ENCODE measurements at places on chromosomes 5 and 9.

DNA sequence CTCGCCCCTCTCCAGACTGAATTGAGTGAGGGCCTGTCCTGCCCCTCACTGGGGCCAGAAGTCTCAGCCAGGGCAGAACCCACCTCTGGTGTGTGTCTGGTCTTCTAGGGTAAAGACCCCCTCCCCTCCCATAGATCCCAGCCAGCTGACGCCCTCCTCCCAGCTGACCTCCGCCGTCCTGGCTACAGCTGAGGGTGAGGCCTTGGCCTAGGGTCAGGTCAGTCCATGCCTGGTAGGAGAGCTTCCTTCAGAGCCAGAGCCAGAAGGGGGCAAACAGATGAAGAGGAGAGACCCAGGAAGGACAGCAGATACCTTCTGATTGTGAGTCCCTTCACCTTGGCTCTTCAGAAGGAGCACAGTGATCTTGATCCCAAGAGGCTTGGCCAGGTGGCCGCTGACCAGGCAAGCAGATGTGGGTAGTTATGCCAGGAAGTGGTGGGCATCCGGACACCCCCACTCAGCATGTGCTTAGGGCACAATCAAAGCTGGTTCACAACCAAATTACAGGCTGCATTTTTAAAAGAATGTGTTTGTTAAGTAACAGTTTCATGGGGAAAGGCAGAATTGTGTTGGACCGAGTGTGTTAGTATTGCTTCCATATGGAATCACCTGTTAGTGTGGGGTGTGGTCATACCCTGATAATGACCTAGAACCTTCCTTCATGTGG lies 29.9 kb downstream of the JADE2 start:
- DNase-seq = no peak

GRCh38 chr9:106298997-106299396 lies 564.0 kb upstream of the ZNF462 start:
- no peak for DNase-seq

- no peak for DNase-seq
Observed at GRCh38 chr5:108857905-108858304, 110.2 kb downstream of the FER start.

- no peak for DNase-seq
Observed at GRCh38 chr9:105901514-105902109, 207.3 kb downstream of the TMEM38B start.

- no peak for DNase-seq
Observed at GRCh38 chr9:137168573-137168903, 1.3 kb downstream of the LRRC26 start.
